ENCODE measurements at places on chromosomes 2 and 18.

DNA sequence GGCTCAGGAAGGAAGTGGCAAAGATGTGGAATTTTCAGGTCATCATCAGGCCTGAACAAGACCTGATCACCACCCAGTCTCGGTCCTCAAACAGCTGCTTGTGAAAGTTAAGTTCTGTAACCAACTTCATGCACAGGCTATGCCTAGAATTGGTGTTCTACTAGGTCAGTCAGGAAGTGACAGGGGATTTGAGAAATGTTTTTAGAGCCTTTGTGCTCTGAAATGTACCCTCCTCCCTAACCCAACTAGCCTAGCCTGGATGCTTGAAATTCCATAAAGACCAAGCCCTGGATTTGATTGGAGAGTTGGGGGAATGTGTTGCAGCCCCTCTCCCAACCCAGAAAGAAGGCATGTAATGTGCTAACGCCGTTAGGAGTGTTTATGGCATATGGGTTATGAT lies 63.3 kb downstream of the TGOLN2 start:
- no peak for DNase-seq

DNA sequence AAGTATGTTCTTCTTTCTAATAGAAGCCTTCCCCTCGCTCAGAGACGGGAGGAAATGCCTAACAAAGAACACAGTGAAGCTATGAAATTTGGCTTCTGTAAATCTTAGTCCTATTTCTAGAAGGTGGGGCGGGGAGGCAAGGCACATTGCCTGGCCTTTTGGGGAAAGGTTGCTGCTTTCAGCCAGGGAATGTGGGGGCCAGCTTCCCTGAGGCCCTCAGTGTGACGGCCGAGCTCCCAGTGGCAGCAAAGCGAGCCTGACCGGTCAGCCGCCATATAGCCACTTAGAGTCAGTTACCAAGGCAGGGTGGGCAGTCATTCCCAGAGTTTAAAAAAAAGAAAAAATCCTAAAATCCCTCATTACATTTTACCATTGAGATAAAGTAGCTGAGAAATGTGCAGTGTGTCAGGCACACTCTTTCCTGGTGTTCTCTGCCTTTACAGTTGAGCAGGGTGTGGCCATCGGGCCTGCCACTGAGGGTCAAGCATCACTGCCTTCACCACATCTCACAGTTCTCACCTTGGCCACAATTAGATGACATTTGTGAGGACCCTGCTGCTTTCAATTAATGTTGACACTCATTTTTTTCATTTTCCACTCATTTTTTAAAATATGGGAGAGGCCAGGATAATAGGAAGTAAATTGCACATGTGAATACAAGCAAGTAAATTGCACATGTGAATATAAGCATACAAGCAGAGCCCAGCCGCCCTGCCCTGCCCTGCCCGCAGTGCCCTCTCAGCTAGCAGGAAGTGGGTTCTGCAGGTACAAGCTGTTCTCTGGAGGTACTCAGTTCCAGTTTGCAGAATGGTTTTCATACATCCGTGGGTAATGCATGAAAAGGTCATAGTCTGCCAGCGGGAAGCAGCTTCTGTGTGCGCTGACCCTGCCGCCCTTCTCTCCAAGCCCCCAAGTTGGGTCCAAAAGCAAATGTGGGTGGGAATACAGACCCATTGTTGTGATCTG lies 76.9 kb downstream of the WDSUB1 start:
- DNase-seq, result no peak

DNA sequence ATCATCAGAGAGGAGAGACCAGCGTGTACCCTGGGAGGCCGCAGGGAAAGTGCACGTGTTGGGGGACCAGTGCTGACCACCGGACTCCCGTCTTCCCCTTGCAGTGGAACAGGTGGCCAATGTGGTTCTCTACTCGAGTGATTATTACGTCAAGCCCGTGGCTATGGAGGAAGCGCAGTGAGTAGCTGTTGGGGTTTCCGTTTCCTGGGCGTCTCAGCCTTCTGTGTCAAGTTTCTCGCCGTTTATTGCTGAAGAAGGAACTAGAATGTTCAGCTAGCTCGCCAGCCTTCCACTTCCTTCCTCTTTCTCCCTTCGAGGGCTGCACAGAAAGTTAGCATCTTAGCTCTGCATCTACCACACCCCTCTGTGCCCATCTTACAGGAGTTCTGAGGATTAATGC lies 22.8 kb upstream of the DGKD start:
- DNase-seq, result peak; percentile 59

DNA sequence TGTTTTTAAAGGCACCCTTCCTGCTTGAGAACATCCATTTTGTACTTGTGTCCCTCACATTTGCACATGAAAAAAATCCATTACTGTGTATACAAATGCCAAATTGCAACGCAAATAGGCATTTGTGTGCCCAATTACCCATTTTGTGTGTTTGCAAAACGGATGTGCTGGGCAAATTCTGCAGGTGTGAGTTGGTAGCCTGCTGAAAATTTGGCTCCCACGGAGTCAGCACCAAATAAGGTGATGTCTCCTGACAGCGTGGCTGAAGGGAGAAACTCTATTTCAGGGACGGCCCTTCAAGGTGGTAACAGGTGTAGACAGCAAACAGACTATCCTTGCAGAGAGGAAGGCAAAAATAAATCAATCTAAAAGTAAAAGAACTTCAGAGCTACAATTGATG lies 661.1 kb downstream of the BCL11A start:
- DNase-seq, result no peak

DNA sequence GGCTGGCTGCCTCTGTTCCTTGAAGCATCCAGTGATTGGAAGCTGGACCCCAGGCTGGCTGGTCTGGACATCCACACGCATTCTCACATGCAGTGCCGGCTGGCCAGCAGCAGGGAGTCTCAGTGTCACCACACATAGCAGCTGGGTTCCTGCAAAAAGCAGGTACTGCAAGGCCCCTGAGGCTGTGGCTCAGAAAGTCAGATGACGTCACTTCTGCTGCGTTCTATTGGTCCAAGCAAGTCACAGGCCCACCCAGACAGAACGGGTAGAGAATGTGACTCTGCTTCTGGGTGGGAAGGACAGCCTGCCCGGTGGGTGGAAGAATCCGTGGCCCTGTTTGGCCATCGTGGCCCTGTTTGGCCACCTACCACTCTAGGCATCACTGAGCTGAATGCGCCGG lies 51.3 kb upstream of the SPP2 start:
- DNase-seq, result no peak

- DNase-seq, result no peak
These were observed 130.6 kb downstream of the ZEB2 start for GRCh38 chr2:144389151-144389929.

DNA sequence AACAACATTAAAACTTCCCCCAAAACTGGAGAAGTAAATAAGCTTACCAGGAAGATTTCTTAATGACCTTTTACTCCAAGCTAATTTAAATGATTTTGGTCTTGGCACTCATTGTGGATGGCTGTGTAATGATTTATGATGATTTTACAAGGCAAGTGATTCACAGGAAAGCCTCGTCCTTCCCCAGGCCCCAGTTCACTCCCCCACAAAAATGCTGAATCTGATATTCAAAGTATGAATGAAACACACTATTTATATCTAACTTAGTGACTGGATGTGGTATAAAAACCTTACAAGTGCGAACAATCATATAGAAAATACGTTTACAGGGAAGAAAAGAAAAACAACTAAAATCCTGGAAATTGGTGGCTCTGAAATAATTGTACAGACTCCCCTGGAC lies 49.8 kb downstream of the ZNF516 start:
- no peak for DNase-seq

- no peak for DNase-seq
These were observed 53.8 kb downstream of the TEX44 start for GRCh38 chr2:231646476-231646875.

GRCh38 chr2:11411768-11412448 lies 54.1 kb downstream of the E2F6 start:
- no peak for DNase-seq

DNA sequence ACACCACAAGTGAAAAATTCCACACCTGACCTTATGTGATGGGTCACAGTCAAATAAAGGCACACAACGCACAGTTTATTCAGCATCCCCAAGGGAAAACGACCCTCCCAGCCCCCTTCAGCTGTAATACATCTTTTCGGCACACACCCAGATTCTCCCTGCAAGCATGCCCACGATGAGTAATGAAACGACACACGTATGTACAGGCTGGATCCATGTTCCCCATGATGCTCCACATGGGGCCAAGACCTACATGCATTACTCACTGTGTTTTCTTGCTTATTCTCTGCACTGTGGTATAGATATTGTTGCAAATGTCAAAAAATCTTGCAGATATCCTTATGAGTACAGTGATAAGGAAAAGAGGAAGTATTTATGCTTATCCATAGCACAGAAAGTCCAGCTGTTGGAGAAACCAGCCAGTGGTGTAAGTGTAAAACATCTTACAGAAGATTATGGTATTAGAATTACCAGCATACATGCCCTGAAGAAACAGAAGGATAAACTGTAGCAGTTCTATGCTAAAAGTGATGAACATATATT lies 32.5 kb upstream of the SGPP2 start:
- DNase-seq, result no peak

GRCh38 chr2:92073815-92074548 lies 2797.2 kb upstream of the TEKT4 start:
- no peak for DNase-seq

DNA sequence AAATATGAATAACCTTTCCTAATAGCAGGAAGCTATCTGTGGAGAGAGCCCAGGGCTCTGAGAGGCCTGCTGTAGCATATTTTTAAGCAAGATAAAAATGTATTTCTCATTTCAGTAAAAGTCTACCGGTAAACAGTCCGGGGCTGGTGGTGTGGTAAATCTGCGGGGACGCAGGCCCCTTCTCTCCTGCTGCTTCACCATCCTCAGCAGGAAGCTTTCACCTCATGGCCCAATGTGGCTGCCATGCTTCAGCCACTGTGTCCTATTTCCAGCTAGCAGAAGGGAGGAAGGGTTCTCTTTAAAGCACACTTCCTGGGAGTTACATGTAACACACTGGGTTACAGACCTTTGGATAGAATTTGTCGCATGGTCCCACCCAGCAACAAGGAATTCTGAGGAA lies 79.5 kb upstream of the ODC1 start:
- DNase-seq, result no peak

DNA sequence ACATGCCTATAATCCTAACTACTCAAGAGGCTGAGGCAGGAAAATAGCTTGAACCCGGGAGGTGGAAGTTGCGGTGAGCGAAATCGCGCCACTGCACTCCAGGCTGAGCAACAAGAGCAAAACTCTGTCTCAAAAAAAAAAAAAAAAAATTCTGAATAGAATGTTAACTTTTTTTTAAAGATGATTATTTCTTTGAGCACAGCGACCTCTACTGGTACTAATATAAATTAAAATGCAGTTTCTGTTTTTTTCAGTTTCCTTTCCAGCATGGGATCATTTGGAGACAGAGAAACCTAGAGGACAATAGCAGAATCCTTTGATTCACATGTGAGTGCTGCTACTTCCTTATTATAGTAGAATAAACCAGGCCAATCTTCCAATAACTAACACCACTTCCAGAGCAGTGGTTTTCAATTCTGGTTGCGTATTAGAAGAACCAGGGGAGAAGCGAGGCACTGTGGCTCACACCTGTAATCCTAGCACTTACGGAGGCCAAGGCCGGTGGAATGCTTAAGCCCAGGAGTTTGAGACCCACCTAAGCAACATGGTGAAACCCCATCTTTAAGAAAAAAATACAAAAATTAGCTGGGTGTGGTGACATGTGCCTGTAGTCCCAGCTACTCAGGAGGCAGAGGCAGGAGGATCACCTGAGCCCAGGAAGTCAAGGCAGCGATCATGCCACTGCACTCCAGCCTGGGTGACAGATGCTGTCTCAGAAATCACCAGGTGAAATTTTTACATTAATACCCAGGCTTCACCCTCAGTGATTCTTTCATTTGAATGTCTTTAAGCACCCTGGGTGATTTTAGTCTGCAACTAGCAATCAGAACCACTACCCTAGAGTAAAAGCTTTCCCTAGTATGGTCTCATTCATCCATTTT lies 10.1 kb downstream of the SRSF7 start:
- no peak for DNase-seq

DNA sequence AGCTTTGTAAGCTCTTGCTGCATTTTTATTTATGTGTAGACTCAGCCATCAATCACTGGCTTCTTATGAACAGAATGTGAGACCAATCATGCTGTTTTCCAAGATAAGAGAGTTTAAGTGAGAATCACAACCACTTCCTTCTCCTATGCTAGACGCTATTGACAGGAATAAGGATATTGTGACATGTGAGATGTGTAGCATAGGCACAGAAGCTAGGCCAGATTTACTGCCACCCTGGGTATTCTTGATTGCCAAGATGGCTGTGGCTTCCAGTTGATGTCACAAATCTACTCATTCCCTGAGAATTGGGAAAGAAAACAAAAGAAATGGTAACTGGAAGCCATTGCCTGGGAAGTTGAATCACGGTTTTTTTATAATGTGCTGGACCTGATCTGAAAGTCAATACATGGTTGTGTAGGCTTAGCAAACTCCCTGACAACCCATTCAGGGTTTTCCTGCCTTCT lies 49.9 kb downstream of the RAB27B start:
- no peak for DNase-seq

GRCh38 chr2:171957061-171957460 lies 34.8 kb downstream of the HAT1 start:
- DNase-seq, result no peak

GRCh38 chr2:200435379-200435778 lies 74.5 kb downstream of the KCTD18 start:
- no peak for DNase-seq

DNA sequence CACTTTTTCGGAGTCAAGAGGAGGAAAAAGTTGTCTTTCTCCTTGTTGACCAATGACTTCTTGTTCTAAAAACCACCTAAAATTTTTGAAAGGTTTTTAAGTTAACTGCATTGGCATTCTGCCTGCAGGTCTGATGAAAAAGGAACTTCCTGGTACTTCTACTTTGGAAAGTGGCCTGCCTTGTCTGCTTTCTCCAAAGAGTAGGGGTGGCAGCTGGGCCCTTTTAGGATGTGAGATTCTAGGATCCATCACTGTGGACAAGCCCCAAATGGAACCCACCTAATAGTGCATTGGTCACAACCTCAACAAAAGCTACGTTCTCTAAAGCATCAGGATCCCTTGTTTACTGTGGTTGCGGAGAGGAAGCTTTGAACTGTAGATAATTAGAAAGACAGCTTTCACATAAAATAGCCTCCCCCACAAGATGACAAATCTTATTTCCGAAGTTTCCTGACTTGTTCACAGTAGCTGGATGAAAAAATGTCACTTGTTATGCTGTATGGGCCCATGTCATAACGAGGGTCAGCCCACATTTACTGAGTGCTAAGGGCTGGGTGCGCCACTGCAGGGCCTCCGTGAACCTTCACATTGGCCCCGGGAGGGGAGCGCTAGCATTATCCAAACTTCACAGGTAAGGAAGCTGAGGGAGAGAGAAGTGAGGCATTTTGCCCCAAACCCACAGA lies 17.4 kb downstream of the ASPRV1 start:
- no peak for DNase-seq

DNA sequence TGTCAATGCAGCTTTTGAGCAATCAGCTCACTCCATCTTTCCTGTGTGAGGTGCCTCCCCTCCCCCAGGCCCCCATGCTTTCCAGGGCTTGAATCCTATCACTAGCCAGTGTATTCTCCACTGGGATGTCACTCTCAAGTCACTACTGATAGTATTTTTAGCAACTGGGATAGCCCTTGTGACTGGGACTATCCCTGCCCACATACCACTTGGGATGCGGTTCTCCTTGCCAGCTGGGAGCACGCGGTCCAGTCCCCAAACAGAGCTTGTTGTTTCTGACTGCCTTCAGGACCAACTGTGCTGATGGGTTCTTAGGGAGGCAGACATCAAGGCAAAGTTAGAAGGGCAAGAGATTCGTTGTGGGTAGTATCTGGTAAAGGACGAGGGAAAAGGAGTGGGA lies 134.9 kb downstream of the FAM161A start:
- no peak for DNase-seq

- DNase-seq, result no peak
These were observed 221.4 kb downstream of the ARL4C start for GRCh38 chr2:234275515-234275914.

- no peak for DNase-seq
These were observed 2.8 kb downstream of the PHLPP1 start for GRCh38 chr18:62717925-62718800.
